ENCODE measurements at places on chromosomes 3 and 15. TPM values are rescaled to one million over a fixed set of nuclear protein-coding genes. Genes with fewer than 3 reads are reported as not detected.

The GABRR3 gene
- not detected for total RNA-seq

The WNT5A gene
- 5.4 TPM for total RNA-seq

The TLNRD1 gene
- total RNA-seq = 26.7 TPM

The PLSCR4 gene
- 3.8 TPM for total RNA-seq

The SLC9C1 gene
- total RNA-seq = 2.5 TPM

The ZNF502 gene
- total RNA-seq = 3.6 TPM

Measured in WTC11 (cell line).